ENCODE measurements at places on chromosomes 16 and 17. TPM values are rescaled to one million over a fixed set of nuclear protein-coding genes. Genes with fewer than 3 reads are reported as not detected.
A peak's percentile ranks its signal among the peaks of the same experiment; 100 is the strongest.

Gene TVP23A
- not detected for total RNA-seq

Gene KRT26
- total RNA-seq = not detected

DNA sequence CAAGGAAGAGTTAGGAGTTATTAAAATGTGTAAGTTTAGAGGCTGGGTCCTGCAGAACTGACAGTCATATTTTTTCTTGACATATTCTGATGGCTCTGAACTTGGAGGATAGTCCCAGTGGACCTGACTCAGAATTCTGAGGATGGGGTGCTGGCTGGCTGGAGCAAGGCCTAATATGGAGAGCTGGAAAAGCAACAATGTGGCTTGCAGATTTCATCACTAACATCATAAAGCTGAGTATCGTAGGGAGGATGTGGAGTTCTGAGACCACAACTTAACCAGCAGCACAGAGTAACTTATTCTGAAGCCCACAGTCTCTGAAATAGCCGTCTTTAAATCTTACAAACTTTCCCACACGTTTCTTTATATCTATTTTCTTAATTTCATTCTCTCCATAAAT, 2.3 kb downstream of the KRTAP1-5 start:
- DNase-seq = no peak

GRCh38 chr16:81615833-81616232, 163.3 kb upstream of the PLCG2 start:
- DNase-seq = peak; percentile 46

DNA sequence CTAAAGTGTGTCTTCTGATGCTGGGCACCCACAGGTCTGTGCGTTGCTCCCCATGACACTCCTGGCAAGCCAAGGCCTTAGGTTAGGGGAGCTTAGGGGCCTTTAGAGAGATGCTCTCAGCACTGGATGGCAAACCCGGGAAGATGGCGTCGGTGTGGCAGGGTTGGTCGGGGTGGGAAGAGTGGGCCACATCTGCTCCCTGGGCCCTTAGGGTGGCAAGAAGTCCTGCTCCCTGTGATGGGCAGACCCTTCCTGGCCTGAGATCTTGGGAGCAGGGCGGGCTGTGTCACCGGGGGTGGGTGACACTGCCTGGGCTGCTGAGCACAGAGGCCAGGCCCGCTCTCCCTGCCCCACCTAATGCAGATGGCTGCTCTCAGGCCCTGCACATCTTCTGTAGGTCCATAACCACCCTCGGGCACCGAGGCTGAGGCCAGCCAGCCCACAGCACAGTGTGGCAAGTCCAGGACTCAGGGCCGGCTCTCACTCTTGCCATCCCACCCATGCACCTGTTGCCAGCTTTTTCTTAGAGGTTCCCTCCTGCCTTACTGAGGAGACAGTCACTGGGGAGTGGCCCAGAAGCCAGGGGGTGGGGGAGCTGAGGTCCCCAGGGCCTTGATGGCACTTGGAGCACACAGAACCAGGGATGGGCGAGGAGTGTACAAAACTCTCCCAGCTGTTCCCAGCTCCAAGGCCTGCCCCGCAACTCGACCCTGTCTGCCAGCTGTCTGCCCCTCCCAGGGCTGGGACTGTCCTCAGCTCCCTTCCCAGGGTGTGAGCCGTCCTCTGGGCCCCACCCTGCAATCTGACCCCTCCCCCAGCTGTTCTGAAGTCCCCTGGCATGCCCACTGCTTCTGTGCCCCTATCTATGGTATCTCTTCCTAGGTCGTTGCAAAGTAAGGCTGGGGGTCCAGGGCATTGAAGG, 4.4 kb upstream of the MTSS2 start:
- peak; percentile 69 for DNase-seq

GRCh38 chr17:78197147-78197832, 10.1 kb downstream of the AFMID start:
- no peak for DNase-seq

DNA sequence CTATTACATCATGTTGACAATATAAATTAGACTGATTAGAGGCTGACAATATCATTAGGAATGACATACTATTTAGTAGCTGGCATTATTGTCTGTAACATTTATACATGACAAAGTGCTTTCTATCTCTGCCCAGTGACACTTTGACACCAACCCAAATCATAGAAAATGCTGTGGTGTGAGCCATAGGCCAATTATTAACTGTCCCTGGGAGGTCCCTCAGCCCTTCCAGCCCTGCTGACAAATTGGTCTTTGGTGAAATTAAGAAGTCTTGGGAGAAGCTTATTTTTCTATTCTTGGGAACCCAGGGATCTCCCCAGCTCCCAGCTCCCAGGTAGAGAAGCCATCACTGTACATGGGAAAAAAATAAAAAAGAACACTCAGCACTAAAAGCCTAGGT, 179.6 kb downstream of the AIPL1 start:
- no peak for DNase-seq

DNA sequence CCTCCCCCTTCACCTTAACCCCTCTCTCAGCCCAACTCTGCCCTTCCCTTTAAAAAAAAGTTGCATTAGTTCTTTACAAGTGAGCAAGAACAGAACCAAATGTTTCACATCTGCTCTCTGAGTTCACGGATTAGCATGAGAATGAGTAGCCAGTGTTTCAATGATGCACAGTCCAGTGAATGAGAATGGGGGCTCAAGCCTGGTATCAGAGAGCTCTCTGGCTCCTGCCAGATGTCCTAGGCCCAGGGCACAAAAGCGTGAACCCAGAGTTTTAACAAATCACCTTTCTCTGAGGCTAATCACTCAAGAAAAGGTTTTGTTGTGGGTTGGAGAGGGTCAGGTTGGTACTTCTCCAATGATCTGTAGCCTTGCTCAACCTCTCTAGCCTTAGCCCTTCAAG, 41.5 kb upstream of the HS3ST3A1 start:
- DNase-seq = no peak

DNA sequence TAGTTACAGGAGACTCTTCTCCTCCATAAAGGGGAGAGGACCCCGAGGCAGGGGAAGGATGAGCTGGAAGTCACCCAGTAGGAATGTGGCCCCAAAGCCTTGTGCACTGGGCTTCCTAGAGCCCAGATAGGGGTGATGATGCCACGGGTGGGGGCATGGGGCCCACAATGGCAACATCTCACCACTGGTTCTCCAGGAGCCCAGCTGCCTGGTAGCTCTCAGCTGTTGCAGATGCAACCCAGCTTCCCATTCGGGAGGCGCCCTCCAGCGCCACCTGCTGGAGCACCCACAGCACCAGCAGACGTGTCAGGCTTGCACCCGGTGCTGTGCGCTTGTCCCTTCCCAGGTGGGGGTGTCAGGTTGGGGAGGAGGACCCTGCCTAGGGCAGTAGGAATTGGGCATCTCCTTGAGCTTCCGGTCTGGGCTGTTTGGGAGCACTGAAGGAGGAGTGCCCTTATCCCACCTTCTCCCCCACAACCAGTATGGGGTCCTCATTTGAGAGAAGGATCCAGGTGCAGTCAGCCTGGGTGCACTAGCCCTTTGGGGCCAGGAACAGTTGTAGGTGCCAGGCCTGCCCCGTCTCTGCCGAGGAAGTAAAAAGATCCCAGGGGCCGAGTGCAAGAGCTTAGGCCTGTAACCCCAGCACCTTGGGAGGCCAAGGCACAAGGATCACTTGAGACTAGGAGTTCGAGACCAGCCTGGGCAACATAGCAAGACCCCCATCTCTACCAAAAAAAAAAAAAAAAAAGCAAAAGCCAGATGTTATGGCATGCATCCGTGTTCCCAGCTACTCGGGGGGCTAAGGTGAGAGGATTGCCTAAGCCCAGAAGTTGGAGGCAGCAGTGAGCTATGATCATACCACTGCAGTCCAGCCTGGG, 14.4 kb downstream of the CDIPT start:
- DNase-seq = peak; percentile 82

DNA sequence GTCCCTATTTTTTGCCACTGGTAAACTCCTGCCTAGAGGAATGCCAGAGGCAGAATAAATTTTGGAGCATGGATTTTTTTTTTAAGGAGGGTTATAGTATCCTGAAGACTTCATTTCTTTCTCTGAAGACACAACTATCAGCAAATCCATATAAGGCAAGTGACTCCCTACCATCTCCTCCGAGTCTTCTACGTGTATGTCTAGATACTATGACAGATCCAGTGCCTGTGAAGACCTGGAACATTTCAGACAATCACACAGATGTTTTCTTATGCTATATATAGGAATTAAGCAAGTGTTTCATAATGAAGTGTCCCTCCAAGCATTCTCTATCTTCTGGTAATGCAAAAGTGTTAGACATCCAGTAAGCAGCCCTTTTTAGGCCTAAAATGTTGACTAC, 255.5 kb upstream of the TBX2 start:
- DNase-seq = no peak

GRCh38 chr16:79980650-79981521, 380.3 kb upstream of the MAF start:
- DNase-seq = no peak

GRCh38 chr17:18006495-18007239, 32.3 kb downstream of the ATPAF2 start:
- no peak for DNase-seq

GRCh38 chr16:10813099-10813455, 5.5 kb downstream of the TVP23A start:
- DNase-seq = no peak
